Ovary (tissue), 10 donors: ENCODE measurements at places on chromosomes 6 and 20. TPM values are rescaled to one million over a fixed set of nuclear protein-coding genes. Genes with fewer than 3 reads are reported as not detected.

- DNase-seq: no peak
- H3K4me3 ChIP-seq: no peak overlapping the region
- H3K4me1 ChIP-seq: no peaks in the 10 kb centered on the region
- H3K27ac ChIP-seq: no peak overlapping the region
- H3K27me3 ChIP-seq: no peaks in the 10 kb centered on the region
These were observed 83.4 kb downstream of the ADGRB3 start for GRCh38 chr6:68718385-68719073.

GRCh38 chr6:53811746-53812145 lies 16.9 kb downstream of the LRRC1 start:
- no peaks in the 10 kb centered on the region for H3K27me3 ChIP-seq
- H3K36me3 ChIP-seq: no peaks in the 10 kb centered on the region
- no peak for DNase-seq

GRCh38 chr6:45710304-45710821 lies 305.3 kb downstream of the CLIC5 start:
- no peak overlapping the region for H3K27ac ChIP-seq
- H3K4me3 ChIP-seq: no peak overlapping the region
- no peaks in the 10 kb centered on the region for H3K4me1 ChIP-seq

- no peaks in the 10 kb centered on the region for H3K27me3 ChIP-seq
- no peak overlapping the region for H3K4me3 ChIP-seq
- H3K4me1 ChIP-seq: no peaks in the 10 kb centered on the region
- H3K27ac ChIP-seq: no peak overlapping the region
These were observed 66.5 kb upstream of the TFB1M start for GRCh38 chr6:155380666-155381332.

GRCh38 chr20:50273601-50274491 lies 83.2 kb downstream of the CEBPB start:
- no peaks in the 10 kb centered on the region for H3K36me3 ChIP-seq
- no peak for DNase-seq
- H3K27me3 ChIP-seq: no peaks in the 10 kb centered on the region
- no peak overlapping the region for H3K4me3 ChIP-seq
- peaks cover under 1% of the 10 kb centered on the region for H3K4me1 ChIP-seq

GRCh38 chr6:116511424-116512110 lies at the start of gene CALHM5:
Gene CALHM5, plus strand, starts transcription at chr6:116511639. Its CDS starts 58 bp downstream, at chr6:116511697.
- H3K4me1 ChIP-seq: peaks cover 3% of the 10 kb centered on the region
- peak; percentile 30 for DNase-seq
- no peaks in the 10 kb centered on the region for H3K36me3 ChIP-seq
- H3K27me3 ChIP-seq: no peaks in the 10 kb centered on the region
- peak within 1 kb of the TSS; percentile 26 for H3K4me3 ChIP-seq
- no peak within 1 kb of the TSS for H3K27ac ChIP-seq

DNA sequence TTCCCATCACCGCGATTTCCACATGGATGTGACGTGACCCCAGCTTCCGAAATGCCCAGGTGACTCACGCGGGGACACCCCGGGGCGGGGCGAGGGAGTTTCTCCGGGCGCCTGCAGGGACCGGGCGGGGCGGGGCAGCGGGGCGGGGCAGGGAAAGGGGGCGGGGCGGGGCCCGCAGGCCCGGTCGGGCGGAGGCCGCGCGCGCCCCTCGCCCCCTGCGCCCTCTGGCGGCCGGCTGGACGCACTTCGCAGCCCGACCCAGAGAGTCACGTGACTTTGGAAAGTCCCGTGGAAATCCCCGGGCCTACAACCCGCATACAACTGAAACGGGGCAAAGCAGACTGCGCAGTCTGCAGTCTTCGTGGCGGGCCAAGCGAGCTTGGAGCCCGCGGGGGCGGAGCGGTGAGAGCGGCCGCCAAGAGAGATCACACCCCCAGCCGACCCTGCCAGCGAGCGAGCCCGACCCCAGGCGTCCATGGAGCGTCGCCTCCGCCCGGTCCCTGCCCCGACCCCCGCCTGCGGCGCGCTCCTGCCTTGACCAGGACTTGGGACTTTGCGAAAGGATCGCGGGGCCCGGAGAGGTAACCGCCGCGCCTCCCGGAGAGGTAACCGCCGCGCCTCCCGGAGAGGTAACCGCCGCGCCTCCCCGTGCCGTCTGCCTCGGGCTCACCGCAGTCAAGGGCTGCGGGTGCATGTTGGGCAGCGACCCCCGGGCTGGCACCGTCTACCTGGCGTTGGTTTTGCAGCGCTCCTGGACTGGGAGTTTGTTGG lies at the start of gene TNFAIP3:
Gene TNFAIP3, plus strand, starts transcription at position 346 of the 771 bp plus-strand sequence. CDS start 3,969 bp downstream, outside the sequence.
- H3K4me3 ChIP-seq: peak within 1 kb of the TSS; percentile 93
- peak within 1 kb of the TSS; percentile 85 for H3K27ac ChIP-seq
- no peaks in the 10 kb centered on the region for H3K27me3 ChIP-seq
- peaks cover 8% of the 10 kb centered on the region for H3K4me1 ChIP-seq

GRCh38 chr6:40341726-40342125 lies 245.4 kb downstream of the LRFN2 start:
- no peak overlapping the region for H3K4me3 ChIP-seq
- no peak overlapping the region for H3K27ac ChIP-seq
- no peaks in the 10 kb centered on the region for H3K4me1 ChIP-seq
- H3K27me3 ChIP-seq: no peaks in the 10 kb centered on the region
- H3K36me3 ChIP-seq: no peaks in the 10 kb centered on the region

DNA sequence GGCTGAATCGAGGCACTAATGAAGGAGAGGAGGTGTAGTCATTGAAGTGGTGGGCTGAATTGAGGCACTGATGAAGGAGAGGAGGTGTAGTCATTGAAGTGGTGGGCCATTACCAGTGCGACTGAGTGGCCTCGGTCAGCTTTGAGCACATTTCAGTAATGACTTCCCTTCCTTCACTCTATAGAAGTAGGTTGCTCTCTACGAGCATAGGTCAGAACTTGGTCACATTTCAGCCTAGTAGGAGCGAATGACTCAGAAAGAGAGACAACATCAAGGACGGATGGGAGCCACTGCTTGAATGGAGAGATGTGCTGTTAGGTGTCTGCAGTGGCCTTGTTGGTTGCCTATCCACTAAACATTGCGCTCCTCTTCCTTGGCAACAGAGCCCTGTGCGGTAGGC lies 39.5 kb downstream of the ZDHHC14 start:
- H3K4me3 ChIP-seq: no peak overlapping the region
- no peak for DNase-seq
- H3K36me3 ChIP-seq: no peaks in the 10 kb centered on the region
- H3K27ac ChIP-seq: no peak overlapping the region
- H3K27me3 ChIP-seq: no peaks in the 10 kb centered on the region

DNA sequence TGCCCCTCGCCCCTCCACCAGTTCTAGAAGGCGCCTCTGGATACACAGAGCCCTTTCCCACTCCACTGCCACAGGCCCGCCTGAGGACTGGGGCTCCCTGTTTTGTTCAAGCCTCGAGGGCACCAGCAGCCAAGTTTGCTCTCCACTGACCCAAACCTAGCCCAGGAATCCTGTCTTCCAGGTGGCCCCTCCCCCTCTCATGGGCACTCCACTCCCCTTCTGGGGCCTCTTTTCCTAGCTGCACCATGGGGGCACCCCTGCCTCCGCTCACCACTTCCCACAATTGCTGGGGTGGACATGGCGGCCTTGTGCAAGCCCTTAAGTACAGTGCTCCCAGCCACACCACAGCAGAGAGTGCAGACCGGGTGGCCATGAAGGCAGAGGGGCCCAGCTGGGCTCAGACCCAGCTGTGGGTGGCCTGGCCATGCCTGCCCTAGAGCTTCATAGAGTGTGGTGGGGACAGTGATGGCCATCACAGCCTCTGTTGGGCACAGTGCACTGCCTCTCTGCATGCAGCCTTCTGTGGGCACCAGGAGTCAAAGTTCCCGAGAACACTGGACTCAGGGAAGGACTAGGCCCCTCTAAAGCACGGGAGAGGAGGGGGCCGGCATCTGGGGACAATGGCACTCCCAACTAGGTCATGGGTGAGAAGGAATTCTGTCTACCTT lies 1.3 kb downstream of the MYL9 start:
- no peaks in the 10 kb centered on the region for H3K27me3 ChIP-seq
- H3K4me3 ChIP-seq: peak overlapping the region; percentile 90
- H3K27ac ChIP-seq: peak overlapping the region; percentile 94
- DNase-seq: no peak

DNA sequence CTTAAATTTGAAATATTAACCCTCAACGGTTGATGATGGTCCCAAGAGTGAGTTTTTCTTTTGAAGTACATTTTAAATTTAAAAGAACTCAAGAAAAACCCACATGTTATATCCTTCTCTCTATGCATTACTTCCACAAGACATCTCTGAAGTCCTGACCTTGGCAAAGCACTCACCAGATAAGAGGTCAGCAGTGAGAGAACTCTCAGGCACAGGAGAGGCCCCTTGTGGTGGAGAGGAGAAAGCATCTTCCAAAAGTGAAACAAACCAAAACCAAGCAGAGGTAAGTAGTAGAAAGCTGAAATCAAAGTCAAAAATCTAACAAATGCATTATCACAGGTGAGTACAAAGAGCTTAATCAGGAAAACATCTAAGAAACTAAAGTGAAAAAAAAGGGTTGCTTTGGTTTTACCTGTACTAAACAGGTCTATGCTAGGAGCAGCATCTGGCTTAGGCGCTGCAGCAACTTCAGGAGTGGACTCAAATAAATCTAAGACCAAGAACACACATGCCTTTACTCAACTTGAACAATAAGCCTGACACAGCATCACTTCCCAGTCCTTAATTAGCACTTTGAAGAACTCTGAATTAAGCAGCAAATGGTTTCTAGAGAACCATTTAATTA lies 80.5 kb downstream of the PRSS35 start:
- no peaks in the 10 kb centered on the region for H3K27me3 ChIP-seq
- H3K27ac ChIP-seq: no peak overlapping the region
- no peak overlapping the region for H3K4me3 ChIP-seq

GRCh38 chr20:1105599-1106194 lies 12.7 kb upstream of the PSMF1 start:
- H3K4me1 ChIP-seq: no peaks in the 10 kb centered on the region
- no peak for DNase-seq
- no peaks in the 10 kb centered on the region for H3K27me3 ChIP-seq
- no peak overlapping the region for H3K4me3 ChIP-seq

GRCh38 chr6:91705646-91706045 lies 1118.8 kb upstream of the MAP3K7 start:
- H3K4me1 ChIP-seq: no peaks in the 10 kb centered on the region
- no peak overlapping the region for H3K27ac ChIP-seq
- DNase-seq: no peak
- H3K27me3 ChIP-seq: no peaks in the 10 kb centered on the region

DNA sequence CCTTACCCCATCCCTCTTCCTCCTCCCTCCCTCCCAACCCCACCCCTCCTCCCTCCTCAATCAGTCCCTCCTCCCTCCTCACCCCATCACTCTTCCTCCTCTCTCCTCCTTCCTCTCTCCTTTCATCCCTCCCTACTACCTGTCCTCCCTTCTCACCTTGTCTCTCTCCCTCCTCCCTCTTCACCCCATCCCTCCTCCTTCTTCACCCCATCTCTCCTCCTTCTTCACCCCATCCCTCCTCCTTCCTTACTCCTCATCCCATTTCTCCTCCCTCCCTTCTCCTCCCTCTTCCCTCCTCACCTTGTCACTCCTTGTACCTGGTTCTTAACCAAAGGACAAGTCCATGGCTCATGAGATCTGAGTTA lies 222.4 kb downstream of the TTLL2 start:
- no peak overlapping the region for H3K4me3 ChIP-seq
- H3K27ac ChIP-seq: no peak overlapping the region
- H3K4me1 ChIP-seq: peaks cover 22% of the 10 kb centered on the region
- no peak for DNase-seq
- no peaks in the 10 kb centered on the region for H3K27me3 ChIP-seq

DNA sequence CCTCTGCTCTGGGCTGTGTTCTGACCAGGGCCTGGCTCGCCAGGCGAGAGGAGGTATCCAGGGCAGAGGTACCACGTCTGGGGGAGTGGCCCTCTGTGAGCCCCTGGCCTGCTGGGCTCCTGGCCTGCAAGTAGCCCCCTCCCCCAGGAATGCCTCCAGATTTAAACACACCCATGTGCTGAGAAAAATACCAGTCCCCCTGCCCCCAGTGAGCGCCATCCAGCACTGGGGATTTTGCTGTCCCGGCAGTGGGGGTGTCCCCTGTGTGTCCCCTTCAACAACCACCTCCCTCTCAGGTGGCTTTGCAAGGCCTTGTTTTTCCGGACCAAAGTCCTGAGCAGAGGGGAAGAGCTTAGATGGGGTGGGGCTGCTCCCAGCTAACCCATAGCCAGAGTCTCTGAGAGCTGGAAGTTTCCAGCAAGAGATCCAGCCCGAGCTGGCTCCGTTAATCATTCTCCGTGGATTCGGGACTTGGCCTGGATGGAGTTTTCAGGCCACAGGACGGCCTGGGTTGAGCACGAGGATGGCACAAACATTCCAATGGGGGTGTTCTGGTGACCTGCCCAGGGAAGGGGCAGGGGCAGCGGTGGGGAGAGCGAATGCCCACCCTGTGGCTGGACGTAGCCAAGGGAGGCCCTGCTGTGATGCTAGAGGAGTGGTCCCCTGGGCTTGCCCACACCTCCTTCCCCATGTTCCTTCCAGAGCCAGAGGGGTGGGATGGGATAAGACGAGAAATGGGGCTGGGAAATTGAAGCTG lies 29.0 kb downstream of the PCK1 start:
- no peaks in the 10 kb centered on the region for H3K36me3 ChIP-seq
- H3K4me1 ChIP-seq: no peaks in the 10 kb centered on the region
- H3K27ac ChIP-seq: no peak overlapping the region
- no peaks in the 10 kb centered on the region for H3K27me3 ChIP-seq

GRCh38 chr6:51959744-51960383 lies 127.5 kb downstream of the PKHD1 start:
- DNase-seq: peak; percentile 14
- no peaks in the 10 kb centered on the region for H3K27me3 ChIP-seq
- H3K27ac ChIP-seq: no peak overlapping the region
- H3K4me1 ChIP-seq: no peaks in the 10 kb centered on the region
- H3K36me3 ChIP-seq: no peaks in the 10 kb centered on the region

GRCh38 chr6:26345832-26346231 lies 19.2 kb upstream of the BTN3A2 start:
- no peaks in the 10 kb centered on the region for H3K4me1 ChIP-seq
- H3K4me3 ChIP-seq: no peak overlapping the region
- H3K36me3 ChIP-seq: no peaks in the 10 kb centered on the region
- H3K27ac ChIP-seq: no peak overlapping the region
- no peak for DNase-seq

The KCNQ5 gene
- 0.80 TPM for total RNA-seq

The MYCT1 gene
- 6.3 TPM for total RNA-seq

The PKIB gene
- 0.85 TPM for total RNA-seq

The MUC21 gene
- not detected for total RNA-seq

The CDS2 gene
- total RNA-seq: 19.3 TPM

The KCNB1 gene
- total RNA-seq: 0.12 TPM

The FOXC1 gene
- 5.2 TPM for total RNA-seq

The ZNF334 gene
- total RNA-seq: 10.7 TPM

The C6orf163 gene
- total RNA-seq: 2.8 TPM

The BEND6 gene
- total RNA-seq: 2.1 TPM
